Smooth muscle cell of the umbilical artery (primary cell): ENCODE measurements at places on chromosomes 4 and X. TPM values are rescaled to one million over a fixed set of nuclear protein-coding genes. Genes with fewer than 3 reads are reported as not detected.

Gene SPANXN4
- not detected in 2 replicates for total RNA-seq

Gene ATP1B4
- not detected in 2 replicates for total RNA-seq

Gene UGT8
- 0.05 TPM in 1 of 2 replicates, not detected in the other for total RNA-seq

Gene NAP1L3
- 13.1 and 19.3 TPM in 2 replicates for total RNA-seq

Gene EVC2
- total RNA-seq: 8.6 and 11.5 TPM in 2 replicates

Gene CLDN2
- total RNA-seq: 0.14 TPM in 1 of 2 replicates, not detected in the other

Gene DDX60
- total RNA-seq: 15.1 and 17.7 TPM in 2 replicates

Gene HS3ST1
- total RNA-seq: under 0.01 and 2.1 TPM in 2 replicates

Gene HCCS
- total RNA-seq: 19.0 and 23.3 TPM in 2 replicates

Gene INTU
- total RNA-seq: 22.3 and 24.3 TPM in 2 replicates

Gene EDA
- total RNA-seq: under 0.01 and 0.23 TPM in 2 replicates
